NCI-H748 treated with DMSO at 0.1 percent for 48 hours (cell line): ENCODE measurements at places on chromosomes 1 and 21.

GRCh38 chr1:82879701-82880305 is 1079.1 kb downstream of the ADGRL2 start:
- DNase-seq, result no peak

DNA sequence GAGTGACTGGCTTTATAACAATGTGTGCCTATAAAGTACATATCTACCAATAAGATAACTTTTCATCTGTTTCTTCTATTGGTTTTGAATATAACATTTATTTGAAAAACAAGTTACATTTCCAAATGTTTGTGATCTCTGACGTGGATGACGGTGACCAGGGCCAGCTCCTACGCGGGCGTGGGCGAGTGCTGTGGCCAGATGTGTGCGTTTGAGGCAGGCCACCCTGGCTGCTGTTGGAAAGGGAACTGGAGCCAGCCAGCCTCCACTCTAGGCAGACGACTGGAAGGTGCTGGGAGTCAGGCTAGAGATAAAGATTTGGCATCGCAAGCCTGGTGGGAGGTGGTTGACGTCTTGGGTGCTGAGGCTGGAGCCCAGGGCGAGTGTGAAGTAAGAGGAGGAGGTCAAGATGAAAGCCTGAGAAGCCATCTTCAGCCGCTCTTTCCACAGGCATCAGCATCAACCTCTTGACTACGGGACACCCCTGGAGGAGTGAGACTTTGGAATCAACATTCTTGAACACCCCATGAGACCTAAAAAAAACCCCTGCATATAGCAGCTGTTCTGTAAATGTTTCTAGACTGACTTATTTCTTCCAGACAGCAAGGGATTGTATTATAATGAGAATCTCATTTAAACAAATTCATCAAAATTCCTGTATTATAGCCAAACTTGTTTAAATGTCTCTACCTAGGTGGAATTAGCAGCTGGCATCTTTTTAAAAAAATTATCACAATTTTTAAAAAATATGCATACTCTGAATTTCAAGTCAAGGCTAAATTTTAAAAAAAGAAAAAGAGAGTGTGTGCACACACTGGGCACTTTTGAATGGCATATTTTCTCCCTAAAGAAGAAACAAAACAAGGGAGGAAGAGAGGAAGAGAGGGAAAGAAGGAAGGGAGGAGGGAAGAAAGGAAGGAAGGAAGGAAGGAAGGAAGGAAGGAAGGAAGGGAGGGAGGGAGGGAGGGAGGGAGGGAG is 112.5 kb upstream of the SLC44A3 start:
- DNase-seq, result no peak

- DNase-seq, result no peak
These were observed 49.8 kb downstream of the ARHGEF16 start for GRCh38 chr1:3504151-3504821.

DNA sequence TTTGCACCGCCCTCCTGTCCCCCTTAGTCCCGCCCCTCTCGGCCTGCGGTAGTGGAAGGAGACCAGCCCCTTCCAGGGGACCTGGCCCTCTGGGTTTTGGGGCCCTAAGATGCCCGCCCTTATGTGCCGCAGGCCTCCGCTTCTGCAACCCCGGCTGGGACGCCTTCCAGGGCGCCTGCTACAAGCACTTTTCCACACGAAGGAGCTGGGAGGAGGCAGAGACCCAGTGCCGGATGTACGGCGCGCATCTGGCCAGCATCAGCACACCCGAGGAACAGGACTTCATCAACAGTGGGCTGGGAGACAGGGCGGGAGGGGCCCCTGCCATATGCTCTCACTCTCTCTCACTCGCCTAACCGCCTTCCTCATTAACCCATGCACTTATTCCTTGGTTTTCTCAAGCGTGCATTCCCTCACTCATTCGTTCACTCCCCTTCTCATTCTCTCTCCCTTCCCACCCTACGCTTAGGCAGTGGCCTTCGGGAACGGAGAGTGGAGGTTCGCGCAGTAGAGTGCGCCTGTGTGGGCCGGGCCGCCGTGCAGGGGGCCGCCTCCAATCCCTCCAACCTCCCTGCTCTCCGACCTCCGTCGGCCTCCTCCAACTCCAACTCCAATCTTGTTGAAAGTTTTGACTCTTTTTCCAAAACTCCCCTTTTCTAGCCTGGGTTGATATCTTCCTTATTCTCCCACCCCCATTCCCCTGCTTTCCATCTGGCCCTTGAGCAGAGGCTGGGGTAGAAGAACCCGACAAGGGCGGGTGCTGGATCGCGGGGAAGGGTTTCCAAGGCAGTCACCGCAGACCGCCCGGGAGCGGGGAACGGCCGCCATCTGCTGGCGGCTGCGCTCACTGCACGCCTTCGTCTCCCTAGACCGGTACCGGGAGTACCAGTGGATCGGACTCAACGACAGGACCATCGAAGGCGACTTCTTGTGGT is 15.2 kb downstream of the BCAN start:
- DNase-seq, result peak; percentile 24

DNA sequence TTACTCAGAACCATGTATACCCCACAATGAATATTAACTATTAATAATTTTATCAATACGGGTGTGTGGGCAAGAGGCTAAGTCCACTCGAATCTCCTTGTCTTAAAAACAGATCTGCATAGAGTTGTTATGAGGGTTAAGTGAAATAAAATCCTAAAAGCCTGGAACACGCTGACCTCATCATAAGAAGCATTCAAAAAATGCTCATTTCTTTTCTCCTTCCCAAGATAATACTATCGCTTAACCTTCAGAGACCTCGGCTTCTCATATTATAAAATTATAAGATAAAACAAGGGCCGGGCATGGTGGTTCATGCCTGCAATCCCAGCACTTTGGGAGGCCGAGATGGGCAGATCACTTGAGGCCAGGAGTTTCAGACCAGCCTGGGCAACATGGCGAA is 35.1 kb downstream of the LPAR3 start:
- DNase-seq, result no peak

DNA sequence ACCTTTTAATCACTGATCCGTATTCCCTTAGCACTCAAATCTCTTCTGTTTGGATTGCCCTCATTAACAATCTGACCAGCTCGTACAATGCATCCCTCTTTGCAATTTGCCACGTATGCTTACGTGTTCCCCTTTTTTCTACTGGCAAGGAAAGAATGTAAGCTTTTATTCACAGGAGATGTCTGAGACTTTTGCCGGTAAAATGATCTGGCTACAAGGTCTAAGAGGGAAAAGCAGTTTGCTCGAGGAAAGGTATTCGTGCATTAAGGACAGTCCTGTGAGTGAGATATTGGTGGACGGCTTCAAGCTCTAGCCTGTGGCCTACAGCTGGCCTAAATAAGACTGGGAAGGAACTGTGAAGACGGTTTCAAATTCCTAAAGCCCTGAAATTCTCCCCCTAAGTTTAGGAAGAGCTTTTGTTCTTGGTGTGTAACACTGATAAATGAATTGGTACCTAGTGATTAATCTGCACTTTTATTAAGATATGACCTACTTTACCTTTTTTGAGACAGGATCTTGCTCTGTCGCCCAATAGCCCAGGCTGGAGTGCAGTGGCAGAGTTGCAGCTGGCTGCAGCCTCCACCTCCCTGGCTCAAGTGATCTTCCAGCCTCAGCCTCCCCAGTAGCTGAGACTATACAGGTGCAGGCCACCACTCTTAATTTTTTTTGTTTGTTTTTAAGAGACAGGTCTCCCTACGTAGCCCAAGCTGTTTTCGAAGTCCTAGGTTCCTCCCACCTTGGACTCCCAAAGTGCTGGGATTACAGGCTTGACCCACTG is 895 bp upstream of the UBR4 start:
- DNase-seq, result no peak

- DNase-seq, result no peak
These were observed 604.8 kb downstream of the PLA2G4A start for GRCh38 chr1:187433598-187433997.

GRCh38 chr21:22154579-22155274 is 1156.5 kb downstream of the NCAM2 start:
- no peak for DNase-seq

GRCh38 chr1:150764617-150765101 is 919 bp downstream of the CTSS start:
- DNase-seq, result no peak

GRCh38 chr1:67853704-67854103 is 20.4 kb upstream of the GNG12 start:
- peak; percentile 89 for DNase-seq

DNA sequence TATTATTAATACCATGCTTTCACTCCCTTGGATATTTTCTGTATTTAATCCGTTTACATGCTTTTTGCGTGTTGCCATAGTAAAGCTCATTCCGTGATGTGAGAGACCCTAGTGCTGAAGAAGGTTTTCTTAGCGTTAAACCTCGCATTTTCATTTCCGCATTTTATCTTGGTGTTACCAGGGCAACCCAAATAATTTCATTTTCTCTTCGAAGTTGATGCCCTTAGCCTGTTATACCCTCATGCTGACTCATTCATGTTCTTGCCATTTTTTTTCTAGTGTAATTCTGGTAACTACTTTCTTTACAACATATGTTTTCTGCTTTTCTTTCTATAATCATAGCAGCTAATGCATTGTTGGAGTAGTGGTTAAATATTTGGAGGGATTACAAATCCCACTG is 37.2 kb downstream of the LRRC8C start:
- DNase-seq, result no peak

GRCh38 chr1:66226985-66227384 is 307.0 kb upstream of the SGIP1 start:
- no peak for DNase-seq

DNA sequence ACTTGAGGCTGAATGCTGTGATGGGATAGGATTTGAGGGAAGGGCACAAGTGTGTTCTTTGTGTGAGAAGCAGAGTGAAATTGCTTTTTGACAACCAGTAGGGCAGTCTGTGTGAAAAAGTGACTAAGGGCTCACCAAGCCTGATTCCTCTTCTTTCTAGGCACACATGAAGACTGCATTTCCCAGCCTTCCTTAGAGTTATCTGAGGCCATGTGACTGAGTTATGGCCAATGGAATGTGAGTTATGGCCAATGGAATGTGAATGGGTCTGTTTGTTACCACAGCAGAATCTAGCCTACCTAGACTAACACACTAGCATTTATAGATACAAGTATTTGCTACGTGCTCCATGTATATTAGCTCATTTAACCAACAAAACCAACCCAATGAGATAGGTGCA is 35.3 kb upstream of the DIRAS3 start:
- DNase-seq, result no peak

DNA sequence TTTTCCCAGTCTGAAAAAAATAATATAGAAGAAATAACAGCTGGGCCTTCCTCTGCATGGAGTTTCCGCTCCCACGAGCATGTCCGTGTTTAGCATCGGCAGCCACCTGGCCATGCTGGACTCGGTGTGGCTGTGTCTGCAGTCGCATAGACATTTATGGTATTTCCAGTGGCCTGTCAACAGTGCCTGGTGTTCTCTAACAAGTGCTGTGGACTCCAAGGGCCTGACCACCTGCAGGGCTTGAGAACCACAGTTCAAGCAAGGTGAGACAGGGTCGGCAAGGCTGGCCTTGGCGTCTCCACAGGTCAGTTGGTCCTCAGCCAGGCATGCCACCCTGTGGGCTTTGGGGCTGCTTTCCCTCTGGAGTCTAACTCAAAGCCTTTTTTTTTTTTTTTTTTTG is 124.8 kb downstream of the PGBD5 start:
- DNase-seq, result no peak

DNA sequence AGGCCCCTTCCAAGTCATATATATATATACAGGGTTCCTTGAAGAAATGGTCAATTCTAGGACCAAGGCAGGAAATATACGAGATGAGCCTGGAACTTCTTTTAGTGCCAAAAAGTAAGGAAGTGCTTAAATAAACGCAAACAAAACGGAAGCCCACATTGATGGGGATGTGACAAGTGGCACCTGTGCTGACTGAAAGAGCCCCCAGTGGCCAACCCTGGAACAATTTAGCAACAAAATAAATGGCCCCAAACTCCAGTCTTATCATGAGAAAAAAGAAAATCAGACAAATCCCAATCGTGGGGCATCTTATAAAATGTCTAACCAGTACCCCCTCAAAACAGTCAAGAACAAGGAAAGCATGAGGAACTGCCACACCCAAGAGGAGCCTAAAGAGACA is 17.7 kb downstream of the PLA2G5 start:
- no peak for DNase-seq

DNA sequence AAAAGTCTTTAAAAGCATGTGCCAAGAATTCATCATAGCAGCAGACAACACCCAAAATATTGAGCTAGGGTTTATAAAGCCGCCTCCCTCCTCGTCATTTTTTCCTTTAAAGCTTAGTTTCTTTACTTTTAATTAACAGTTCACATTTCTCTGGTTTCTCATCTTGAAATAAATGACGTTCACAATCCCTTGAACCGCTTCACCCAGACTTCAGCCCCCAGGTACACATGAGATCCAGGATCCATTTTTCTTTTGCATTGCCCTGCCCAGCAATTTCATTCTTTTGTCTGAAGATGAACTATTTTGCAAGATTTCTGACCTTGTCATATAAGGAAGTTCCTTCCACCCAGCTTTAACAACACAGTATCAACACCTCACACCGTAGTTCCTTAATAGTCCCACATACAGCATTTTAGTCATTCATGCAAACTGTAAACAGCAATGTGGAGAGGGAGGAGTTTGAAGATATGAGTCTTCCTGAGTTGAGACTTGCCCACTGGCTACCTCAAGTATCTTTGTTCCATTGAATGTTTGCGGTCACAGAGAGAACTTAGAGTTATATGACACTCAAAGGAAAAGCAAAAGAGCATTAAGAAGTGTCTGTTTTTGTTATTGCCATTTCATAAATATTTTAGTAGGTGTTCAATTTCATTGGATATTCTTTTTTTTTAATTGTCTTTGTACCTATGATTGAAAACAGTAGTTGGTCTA is 35.3 kb upstream of the CACYBP start:
- DNase-seq, result no peak

GRCh38 chr1:29094954-29095353 is 28.7 kb downstream of the TMEM200B start:
- DNase-seq, result no peak

DNA sequence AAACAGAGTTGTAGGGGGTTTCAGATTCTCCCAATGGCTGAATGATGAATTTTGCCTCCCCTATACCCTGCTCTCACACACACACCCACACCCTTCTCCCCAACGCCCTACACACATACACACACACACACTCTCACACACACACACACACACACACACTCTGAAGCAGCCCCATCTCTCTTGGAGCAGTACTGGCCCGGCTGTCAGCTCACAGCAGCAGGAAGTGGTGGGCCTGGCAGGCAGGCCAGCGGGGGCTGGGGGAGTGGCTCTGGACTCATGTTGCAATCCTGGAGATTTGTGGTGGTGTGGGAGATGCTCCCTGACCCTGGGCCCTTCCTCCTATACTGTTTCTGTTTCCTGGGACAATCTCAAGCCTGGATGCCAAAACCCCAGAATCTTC is 2.2 kb downstream of the IKBKE start:
- no peak for DNase-seq

DNA sequence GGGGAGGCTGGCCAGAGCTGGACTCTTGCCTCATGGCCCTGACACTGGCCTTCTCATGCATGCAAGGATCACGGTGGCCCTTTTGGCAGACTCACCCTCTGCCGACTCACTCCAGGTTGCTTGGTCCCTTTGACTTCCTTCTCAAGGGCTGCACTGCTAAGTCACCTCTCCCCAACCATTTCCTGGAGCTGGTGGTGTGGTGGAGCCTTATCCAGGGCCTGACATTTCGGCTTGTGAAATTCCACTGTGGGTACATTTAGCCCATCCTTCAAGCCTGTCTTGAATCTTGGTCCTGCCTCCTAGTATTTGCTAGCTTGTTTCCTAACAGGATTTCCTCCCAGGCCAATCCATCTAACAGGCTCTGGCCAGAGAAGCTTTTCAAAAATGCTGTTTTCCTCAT is 52.6 kb upstream of the JUN start:
- DNase-seq, result no peak
